ENCODE measurements at places on chromosomes 4 and X. TPM values are rescaled to one million over a fixed set of nuclear protein-coding genes. Genes with fewer than 3 reads are reported as not detected.

Gene CSN2
- total RNA-seq = not detected

DNA sequence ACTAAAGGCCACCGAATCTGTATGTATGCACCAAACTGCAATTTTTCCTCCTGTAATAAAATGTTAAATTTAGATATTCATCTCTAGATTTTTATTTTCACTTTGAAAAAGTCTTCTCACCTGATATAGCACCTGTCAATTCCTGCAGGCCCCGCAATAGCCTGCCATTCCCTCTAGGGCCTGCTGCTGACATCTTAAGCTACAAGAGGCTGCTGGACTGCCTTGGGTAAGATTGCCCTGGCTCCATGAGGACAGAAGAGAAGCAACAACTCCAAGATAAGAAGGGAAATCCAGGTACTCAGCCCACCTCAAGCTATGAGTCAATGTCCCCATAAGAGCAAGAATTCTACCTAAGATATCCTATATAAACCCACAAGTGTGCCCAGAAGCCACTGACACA, 230.2 kb upstream of the AGTR2 start:
- no peak overlapping the region for H3K27ac ChIP-seq
- H3K4me1 ChIP-seq = no peaks in the 10 kb centered on the region
- no peak for DNase-seq

DNA sequence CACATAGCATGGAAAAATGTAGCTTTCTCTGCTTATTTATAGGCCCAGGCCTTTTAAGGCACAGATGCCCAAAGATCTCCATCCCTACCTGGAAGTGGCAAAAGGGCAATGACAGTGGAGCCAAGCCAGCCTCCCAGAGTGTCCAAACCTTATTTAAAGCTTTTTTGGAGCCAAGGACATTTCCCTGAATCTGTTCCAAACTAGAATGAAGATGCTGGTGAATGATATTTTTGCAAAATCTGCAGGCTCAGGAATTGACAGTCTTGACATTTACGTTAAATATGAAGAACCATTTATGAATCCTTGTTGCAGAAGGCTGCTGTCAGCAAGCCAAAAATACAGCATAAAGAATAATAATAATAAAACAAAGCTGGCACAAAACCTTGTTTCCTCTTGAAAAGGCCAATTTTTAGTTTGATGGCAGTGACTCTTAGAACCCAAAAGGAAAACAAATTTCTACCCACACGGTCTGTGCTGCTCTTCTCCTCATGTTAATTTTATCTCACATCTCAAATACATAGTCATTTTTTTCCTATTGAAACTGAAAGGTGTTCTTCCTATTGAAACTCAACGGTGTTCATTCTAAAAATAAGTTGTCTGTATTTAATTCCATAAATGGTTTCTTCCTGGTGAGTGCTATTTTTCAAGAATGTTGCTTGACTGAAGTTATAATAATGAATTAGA, 206.3 kb upstream of the TBL1X start:
- no peaks in the 10 kb centered on the region for H3K36me3 ChIP-seq
- no peak for DNase-seq
- H3K27me3 ChIP-seq = peaks cover 14% of the 10 kb centered on the region
- no peak overlapping the region for H3K27ac ChIP-seq

- H3K4me3 ChIP-seq = no peak overlapping the region
- no peaks in the 10 kb centered on the region for H3K36me3 ChIP-seq
- no peaks in the 10 kb centered on the region for H3K27me3 ChIP-seq
- H3K27ac ChIP-seq = no peak overlapping the region
- DNase-seq = no peak
Measured at GRCh38 chrX:94216738-94217137, 542.7 kb downstream of the FAM133A start.

GRCh38 chrX:7214251-7214650, 66.3 kb upstream of the PUDP start:
- DNase-seq = no peak
- no peaks in the 10 kb centered on the region for H3K4me1 ChIP-seq

DNA sequence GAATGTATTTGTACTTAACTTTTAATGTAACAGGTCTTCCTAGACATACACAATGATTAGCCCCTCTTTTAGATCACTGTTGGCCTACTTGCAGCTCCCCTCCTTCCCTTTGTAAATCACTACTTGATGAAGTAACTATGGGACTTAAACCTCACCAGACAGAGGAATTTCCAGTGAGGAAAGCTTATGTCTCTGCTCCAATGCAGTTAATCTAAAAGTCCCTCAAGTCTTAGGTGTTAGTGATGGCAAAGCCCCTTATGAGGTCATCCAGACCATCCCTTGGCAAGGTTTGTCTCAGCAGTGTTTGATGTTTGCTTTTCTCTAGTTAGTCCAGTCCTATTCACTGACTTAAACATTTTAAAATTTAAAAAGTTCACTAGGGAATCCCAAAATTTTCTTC, 877.3 kb upstream of the INTU start:
- no peaks in the 10 kb centered on the region for H3K27me3 ChIP-seq
- no peak overlapping the region for H3K27ac ChIP-seq
- no peak for DNase-seq
- no peak overlapping the region for H3K4me3 ChIP-seq
